ENCODE measurements at places on chromosomes 7 and 10.
A peak's percentile ranks its signal among the peaks of the same experiment; 100 is the strongest.

GRCh38 chr7:148702876-148703670 lies 4.4 kb downstream of the CUL1 start:
- DNase-seq: no peak

DNA sequence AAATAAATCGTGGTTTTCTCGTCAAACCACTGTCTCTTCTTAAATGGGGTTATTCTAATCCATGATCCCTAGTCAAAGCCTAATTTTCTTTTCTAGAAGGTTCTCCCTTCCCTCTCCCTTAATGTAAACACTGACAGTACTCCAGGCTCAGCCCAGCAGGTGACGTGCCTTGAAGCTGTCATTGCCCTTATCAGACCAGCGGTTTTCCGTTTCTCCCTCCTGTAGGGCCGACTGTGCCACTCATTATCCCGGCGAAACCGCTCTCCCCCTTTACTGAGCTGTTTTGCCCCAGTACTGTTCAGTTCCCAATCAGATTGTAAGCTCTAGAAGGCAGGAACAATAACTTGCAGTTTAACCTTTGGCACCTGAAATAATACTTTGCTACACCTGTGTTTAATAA lies 153.5 kb upstream of the RHEB start:
- DNase-seq: no peak

- peak; percentile 15 for DNase-seq
Measured at GRCh38 chr10:110491346-110491745, 6.4 kb upstream of the DUSP5 start.

DNA sequence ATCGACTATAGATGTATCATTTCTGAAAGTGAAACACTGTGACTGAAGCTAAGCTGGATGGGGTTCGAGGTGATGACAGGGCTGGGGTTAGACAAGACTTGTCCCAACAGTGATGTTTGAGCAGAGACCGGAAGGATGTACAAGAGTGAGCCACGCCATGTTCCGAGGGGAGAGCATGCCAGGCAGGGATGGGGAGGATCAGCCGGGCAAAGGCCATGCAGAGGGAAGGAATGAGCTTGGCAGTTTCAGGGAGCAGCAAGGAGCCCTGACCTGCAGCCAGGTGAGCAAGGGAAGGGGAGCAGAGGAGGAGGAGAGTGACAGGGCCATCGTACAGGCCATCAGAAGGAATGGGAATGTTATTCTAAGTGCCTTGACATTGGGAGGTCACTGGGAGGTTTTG lies 114.9 kb upstream of the GPR26 start:
- DNase-seq: no peak

GRCh38 chr7:141562543-141562942 lies 11.3 kb downstream of the AGK start:
- DNase-seq: no peak

DNA sequence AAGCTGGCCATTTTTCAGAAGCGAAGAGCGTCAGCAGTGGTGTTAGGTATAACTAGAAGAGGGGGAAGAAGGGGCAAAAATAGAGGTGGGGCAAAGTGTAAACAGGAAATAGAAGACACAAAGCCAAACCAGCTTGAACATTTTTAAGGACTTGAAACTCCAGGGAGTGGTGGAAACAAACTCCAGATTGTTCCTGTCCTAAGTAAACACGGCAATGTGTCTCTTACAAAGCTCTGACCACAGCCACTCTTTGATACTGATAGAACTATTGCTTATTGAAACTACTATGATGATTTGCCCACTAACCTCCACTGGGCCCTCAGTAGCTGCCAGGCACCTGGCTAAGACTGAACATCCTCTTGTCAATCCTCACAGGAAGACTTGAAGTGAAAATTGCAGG lies 20.8 kb upstream of the CDH23 start:
- DNase-seq: no peak

DNA sequence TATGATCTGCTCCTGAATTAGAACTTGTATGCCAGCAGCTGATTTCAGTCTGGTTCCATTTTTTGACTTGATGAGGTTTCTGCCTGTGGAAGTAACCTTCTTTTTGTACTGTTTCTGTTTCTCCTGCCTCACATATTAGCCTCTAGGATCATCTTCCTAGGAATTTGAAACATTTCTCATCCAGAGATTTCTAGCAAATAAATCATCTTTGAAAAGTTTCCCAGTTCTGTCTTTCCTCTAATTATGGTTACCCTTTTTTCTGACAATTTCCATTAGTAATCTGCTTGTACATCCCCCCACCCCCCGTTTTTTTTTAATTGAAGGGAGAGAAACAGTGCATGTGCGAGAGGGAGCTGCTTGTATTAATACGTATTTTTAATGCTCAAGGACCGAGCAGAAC lies 92.2 kb downstream of the NRF1 start:
- no peak for DNase-seq

- DNase-seq: no peak
Measured at GRCh38 chr10:71333129-71333887, 14.2 kb downstream of the SLC29A3 start.

GRCh38 chr10:87541114-87541513 lies 36.4 kb downstream of the MINPP1 start:
- DNase-seq: no peak

DNA sequence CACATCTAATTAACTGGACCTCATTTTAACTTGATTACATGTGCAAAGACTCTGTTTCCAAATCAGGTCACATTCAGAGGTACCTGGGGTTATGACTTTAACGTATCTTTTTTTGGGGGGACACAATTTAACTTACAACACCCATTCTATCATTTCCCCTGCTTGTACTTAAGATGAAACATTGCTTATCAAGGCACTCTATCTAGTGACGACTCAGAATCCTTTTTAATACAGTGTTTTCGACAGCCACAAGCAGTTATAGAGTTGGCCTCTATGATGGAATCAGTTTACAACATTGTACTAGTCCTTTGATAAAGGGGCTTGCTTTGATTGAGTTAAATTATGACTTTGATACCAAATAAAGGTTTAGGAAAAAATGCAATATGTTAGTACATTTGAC lies 22.7 kb downstream of the BBS9 start:
- DNase-seq: no peak

- no peak for DNase-seq
Measured at GRCh38 chr7:37987732-37988131, 67.3 kb downstream of the EPDR1 start.

- DNase-seq: no peak
Measured at GRCh38 chr10:114060456-114060855, 16.8 kb downstream of the ADRB1 start.

DNA sequence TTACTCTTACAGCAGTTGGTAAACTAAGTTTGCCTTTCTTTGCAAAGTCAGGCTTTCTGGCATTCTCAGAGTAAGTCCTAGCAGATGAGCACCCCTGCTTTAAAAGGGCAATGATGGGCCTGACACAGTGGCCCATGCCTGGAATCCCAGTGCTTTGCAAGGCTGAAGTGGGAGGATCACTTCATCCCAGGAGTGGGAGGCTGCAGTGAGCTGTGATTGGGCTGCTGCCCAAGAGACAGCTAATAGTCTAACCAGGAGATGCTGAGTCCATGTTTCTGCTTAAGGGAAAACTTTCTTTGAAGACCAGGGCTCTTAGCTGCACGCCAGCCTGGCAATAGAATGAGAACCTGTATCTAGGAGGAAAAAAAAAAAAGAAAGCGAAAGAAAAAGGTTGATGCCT lies 100.2 kb upstream of the MPP7 start:
- no peak for DNase-seq

GRCh38 chr7:36686499-36686898 lies 37.8 kb downstream of the AOAH start:
- DNase-seq: peak; percentile 61

- no peak for DNase-seq
Measured at GRCh38 chr7:100483722-100484672, at the start of gene NYAP1. TSS of gene NYAP1 (plus strand) at chr7:100483927. CDS start at chr7:100485312, 1,385 bp downstream.

DNA sequence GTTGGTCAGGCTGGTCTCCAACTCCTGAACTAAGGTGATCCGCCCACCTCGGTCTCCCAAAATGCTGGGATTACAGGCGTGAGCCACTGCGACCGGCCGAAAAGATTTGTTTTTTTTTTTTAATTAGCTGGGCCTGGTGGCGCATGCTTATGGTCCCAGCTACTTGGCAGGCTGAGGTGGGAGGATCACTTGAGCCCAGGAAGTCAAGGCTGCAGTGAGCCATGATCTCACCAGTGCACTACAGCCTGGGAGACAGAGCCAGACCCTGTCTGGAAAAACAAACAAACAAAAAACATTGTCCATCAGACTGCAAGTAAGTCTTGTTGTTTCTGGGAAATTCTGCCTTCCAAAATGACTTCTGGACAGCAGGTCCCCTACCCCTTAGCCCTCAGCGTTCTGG lies 16.3 kb upstream of the ZNF212 start:
- DNase-seq: no peak

DNA sequence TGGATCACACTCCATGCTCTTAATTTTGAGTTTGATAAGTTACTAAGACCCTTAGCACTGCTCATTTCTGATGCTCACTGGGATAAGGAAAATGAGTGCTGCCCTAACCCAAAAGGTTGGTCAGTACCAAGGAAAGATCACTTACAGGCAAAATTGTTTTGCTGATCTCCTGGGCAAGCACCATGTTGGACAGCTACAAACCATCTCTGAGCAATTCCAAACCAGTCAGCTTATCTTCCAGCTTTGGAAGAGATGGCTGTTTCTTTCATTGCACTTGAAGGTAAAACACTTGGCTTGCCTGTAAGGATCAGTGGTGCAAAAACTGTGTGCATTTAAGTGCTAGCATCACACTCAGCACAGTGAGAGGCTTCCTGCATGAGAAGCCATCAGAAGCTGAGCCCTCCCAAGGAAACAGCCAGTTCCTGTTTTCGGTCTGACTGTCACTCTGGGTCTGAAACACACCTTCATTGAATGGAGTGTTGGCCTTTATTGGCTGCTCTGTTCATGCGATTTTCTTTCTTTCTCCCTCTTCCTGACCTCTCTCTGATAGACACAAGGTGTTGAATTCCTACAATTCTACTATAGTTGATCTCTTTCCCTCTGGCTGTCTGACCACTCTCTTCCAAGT lies 126.4 kb upstream of the GHITM start:
- no peak for DNase-seq

GRCh38 chr7:28246921-28247461 lies 66.4 kb upstream of the JAZF1 start:
- no peak for DNase-seq

DNA sequence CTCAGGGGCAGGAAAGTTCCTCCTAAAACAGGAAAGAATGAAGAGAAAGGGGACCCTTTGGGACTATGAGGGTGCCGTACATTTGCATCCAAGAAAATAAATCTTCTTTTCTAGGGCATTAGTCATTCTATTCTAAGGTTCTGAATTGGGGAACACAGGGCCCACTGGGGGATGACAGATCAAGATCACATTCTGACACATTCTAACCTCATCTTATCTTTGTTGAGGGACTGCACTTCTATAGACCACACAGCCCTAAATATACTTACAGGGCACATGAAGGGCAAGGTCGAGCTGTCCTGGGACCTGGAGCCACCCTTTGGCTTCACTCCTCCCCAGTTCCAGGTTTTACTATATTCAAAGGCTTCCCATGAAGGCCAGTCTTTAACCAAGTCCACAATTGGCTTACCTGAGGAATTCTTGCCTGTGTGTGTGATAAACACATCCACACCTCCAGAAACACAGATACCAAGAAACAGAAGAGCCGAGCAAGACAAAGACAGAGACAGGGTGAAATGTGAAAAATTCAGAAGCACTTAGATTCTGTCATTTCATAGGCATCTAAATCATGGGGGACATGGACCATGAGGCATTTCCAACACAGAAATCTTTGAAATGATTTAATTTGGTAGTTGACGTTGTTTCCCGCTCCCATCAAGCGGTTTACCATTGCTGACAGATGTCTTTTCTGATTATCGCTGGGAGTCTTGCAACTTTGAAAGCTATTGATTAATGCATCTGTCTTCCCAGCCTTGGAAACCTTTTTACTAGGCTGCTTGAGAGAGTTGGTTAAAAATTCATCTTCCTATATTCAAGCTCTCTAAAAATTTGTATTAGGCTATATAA lies 75.8 kb downstream of the CCDC71L start:
- no peak for DNase-seq

DNA sequence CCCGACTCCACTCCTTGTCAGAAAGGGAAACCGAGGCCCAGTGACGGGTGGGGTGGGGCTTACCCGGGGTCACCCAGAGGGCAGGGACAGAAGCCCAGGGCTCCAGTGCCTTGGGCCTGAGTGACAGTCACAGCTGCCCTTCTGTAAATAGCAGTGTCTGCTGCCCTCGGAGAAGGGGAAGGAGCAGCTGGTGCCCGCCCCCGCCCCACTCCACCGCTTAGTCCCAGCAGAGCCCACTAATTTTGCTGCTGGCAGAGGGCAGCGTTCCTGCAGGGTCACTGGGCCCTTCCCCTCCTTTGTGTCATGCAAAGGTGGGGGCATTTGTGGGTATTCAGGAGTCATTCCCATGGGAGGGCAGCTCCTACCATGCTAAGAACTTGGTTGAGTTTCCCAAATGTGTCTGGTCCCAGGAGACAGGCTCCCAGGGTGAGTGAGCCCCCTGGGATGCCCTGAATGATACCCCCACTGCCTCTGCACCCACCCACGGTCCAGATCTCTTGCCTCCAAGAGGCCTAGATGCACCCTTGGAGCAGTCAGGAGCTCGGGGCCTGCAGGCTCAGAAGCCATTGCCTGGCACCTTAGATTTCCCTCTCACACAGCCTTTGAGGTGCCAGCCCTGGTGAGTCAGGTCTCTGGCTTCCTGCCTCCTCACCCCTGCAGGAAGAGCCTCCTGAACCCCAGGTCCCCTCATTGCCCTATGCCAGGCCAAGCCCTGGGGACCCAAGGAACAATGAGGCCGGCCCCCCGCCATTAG lies 17.2 kb downstream of the SH2B2 start:
- no peak for DNase-seq

GRCh38 chr7:130703851-130704250 lies 17.5 kb upstream of the TSGA13 start:
- DNase-seq: no peak

DNA sequence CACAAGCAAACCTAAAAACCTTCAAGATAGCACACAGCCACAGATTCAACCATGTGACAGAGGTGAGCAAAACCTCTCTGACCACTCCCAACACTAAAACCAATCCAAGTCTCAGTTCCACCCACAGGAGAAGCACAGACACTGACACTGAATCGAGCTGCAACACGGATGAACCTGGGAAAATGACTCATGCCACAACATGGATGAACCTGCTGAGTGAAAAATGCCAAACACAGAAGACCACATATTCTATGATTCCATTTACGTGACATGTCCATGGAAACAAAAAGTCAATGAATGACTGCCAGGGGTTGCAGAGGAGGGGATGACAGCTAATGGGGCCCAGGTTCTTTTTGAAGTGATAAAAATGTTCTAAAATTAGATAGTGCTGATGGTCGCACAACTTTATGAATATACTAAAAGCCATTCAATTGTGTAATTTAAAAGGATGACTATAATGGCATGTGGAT lies 22.0 kb downstream of the CYTH3 start:
- DNase-seq: no peak

DNA sequence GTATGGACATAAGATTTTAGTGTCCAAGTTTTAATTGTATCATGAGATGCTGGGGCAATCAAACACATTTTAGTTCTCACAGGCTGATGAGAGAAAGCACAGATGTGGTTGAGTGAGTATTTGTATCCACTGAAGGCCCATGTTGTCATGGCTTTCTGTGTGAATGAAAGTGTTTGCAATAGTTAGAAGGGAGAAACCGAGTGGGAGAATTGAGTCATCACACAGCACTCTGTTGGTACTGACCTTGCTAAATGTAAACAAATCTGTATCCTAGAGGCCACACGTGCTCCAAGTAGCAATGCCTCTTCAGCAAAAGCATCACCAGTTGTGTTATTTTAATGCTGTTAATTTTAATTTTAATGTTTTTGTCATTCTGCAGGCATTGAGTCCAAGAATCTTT lies 121.2 kb downstream of the EMX2 start:
- no peak for DNase-seq
